ENCODE measurements at places on chromosomes 3 and 15.

GRCh38 chr3:175246766-175247165 is 387.6 kb downstream of the NAALADL2 start:
- DNase-seq, result no peak

- DNase-seq, result no peak
Observed at GRCh38 chr15:40313531-40314398, 6.0 kb upstream of the PLCB2 start.

GRCh38 chr3:172982736-172983364 is 158.2 kb downstream of the SPATA16 start:
- DNase-seq, result no peak

- no peak for DNase-seq
Observed at GRCh38 chr3:137687181-137687879, 76.8 kb upstream of the SOX14 start.

GRCh38 chr3:72190050-72190449 is 405.1 kb upstream of the PROK2 start:
- DNase-seq, result no peak

- DNase-seq, result no peak
Observed at GRCh38 chr3:195865752-195866151, 42.6 kb downstream of the TNK2 start.

GRCh38 chr15:75723847-75724660 is 11.4 kb upstream of the CSPG4 start:
- peak; percentile 46 for DNase-seq

GRCh38 chr3:4850928-4851265 is 128.3 kb upstream of the BHLHE40 start:
- DNase-seq, result no peak
